ENCODE measurements at places on chromosomes 13 and 19.

GRCh38 chr13:74657765-74658164 is 523.6 kb upstream of the KLF12 start:
- no peak for DNase-seq

DNA sequence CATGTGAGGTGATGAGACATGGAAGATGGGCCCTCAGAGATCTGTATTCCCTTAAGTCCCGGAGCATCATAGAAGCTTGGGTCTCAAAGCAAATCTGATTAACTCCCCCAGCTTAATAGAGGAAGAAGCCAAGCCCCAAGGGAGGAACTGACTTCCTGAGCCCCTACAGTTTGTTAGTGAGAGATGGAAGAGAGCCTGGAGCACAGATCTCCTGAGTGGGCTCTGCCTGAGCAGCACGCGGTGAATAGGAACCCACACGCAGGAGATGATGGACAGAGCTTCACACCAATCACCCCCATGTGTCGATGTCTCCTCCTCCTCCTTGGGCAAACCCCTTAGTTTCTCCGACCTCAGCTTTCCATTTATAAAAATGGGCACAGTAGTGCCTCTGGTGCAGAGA is 50.1 kb upstream of the ATP12A start:
- no peak for DNase-seq

GRCh38 chr19:13652810-13653590 is 111.3 kb upstream of the MRI1 start:
- no peak for DNase-seq

DNA sequence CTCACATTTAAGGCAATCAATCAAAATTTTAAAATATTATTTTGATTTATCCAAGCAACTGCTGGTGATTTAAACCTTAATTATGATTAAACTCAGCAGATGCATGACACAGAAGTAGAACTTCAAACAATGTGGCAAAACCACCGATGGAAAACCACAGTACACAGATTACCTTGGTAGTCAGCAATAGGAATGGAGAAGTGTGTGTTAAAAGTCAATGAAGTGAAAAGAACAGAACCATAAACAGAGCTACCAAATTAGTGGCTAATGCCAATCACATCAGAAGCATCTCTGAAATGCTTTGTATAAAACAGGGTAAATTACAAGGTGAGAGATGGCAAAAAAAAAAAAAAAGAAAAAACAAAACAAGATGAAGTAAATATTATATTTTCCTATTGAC is 31.2 kb downstream of the KATNAL1 start:
- DNase-seq, result no peak

DNA sequence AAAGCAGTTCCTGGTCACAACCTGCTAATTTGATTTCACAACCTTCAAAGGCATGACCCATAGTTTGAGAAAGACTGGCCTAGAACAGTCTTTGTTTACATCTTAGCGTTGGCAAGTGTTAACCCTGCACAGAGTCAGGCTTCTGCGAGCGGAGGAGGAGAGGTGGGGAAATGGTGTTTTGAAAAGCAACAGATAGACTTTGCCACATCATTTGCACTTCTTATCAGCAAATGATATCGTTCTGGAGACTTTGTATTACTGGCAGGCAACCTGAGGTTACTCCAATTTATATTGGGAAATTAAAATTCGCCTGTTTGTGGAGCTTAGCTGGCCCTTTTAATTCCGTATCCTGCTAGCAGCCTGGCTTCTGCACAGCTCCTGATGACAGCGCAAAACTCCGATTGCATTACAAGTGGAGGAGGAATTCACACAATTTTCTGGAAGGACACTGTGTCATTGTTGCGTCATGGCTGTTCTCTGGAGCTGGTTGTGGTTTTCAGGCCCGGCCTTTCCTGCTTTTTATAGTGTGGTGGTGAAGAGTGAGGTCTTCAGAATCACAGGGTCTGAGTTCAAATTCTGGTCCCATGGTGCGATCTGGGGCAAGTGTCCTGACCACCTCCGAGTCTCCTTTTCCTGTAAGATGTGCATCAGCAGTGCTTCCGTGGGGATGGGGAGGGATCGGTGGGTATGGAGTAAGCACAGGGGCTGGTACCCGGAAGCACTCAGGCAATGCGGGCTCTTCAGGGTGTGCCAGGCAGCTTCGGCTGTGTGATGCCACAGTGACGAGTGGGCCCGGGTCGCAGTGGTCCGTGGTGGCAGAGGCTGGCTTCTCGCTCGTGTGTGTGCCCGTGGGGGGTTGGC is 49.1 kb upstream of the EHD2 start:
- no peak for DNase-seq

DNA sequence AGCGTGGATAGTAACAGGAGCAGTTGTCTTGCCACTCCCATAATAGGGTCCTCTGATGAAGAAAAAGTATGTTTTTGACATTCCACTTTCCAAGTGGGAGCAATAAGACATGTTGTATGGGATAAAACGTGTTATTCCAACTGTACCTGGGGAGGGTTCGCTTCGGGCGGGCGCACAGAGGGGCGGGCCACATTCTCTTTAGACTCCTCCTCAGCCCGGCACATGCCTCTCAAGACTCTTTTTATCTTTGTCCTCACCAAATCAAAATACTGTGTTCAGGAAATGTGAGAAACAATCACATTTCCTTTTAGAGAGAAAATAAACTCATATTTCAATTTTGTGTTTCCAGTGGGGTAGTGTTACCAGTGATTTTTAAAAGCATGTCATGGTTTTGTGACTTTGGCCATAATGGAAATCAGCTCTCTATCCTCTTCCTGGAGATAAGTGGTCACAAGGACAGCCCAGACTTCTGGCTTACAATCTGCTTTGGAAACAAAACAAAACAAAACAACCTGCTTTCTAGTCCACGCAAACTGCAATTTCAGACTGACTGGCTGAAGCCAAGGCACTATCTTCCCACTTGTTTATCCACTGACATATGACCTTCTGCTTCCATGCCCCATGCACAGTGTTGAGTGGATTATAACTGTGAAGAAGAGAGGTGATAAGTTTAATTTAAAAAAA is 276.1 kb downstream of the NALCN start:
- no peak for DNase-seq

- no peak for DNase-seq
Measured at GRCh38 chr13:76293751-76294150, 592.5 kb downstream of the KCTD12 start.

GRCh38 chr13:94679614-94680013 is 32.7 kb downstream of the SOX21 start:
- no peak for DNase-seq

DNA sequence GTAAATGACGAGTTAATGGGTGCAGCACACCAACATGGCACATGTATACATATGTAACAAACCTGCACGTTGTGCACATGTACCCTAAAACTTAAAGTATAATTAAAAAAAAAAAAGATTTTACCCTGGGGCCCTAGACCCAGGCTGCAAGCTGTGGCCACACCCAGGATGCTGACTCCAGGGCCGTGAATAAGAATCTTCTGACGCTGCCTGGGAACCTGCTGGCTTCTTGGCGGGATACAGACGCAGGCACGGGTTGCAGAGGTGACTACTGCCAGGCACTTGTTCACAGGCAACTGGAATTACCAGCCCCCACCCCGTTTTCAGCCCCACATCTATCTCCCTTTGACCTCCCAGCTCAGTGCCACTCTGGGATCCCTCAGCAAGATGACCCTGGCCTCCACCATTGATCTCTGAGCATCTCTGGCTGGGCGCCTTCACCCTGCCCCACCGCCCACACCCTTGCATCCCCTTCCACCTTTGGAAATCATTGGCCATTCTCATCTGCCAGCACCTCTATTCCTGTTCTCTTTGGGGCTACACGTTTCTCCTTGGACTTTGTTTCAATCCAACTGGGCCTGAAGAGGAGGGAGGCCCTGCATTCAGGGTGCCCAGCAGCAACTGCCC is 21.1 kb upstream of the CFAP97D2 start:
- peak; percentile 51 for DNase-seq

DNA sequence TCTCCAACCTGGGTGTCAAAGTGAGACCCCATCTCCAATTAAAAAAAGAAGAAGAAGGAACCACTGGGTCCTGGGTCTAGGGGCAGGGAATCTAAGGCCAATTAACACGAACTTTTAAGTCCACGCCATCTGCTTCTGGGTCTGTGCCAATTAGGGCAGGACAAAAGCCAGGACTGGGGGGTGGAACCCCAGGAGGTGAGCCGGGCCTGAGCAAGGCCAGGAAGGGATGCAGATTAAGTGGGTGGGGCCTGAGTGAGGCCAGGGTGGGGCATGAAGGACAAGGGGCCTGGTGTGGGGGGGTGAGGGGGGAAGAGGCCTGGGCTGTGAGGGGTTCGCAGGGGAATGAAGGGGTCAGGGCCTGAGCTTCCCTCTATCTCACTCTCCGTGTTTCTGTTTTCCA is 26.3 kb upstream of the ZNF83 start:
- DNase-seq, result no peak

DNA sequence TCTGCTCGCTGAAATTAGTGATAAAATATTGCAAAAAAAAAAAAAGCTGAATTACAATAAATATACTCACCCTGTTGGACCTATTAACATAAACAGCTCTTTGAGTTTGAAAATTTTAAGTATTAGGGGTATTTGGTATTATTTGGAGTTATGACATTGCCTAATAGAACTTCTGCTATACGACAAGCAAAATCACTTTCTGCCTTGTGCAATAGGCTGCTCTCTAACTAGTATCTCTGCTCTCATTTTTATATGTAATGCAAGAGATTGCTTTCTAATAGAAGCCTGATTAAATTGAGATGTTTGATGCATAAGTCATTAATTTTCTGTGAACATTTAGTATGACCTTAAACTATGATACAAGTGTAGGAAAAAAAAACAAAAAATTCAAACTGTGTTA is 5.3 kb downstream of the RGS9BP start:
- no peak for DNase-seq

GRCh38 chr19:995051-995827 is 5.0 kb upstream of the GRIN3B start:
- no peak for DNase-seq

DNA sequence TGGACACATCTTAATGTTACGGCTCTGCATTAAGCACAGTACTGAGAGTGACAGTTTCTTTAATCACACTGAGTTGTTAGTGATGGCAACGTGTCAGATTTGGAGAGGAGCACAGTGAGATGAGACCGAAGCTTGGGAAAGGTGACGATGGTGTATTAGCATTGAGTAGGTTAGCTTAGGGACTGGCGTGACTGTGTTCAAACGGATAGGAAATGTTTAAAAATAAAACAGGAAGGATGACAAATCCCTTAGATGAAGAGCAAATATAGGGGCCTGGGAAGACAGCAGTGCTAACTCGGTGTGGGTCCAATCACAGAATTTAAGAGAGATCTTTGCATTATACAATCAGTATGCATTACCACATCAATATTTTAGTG is 384.3 kb downstream of the HS6ST3 start:
- no peak for DNase-seq

- peak; percentile 12 for DNase-seq
Measured at GRCh38 chr13:29454931-29455481, 140.5 kb downstream of the SLC7A1 start.

GRCh38 chr19:1575323-1576241 is 7.5 kb upstream of the MEX3D start:
- no peak for DNase-seq

DNA sequence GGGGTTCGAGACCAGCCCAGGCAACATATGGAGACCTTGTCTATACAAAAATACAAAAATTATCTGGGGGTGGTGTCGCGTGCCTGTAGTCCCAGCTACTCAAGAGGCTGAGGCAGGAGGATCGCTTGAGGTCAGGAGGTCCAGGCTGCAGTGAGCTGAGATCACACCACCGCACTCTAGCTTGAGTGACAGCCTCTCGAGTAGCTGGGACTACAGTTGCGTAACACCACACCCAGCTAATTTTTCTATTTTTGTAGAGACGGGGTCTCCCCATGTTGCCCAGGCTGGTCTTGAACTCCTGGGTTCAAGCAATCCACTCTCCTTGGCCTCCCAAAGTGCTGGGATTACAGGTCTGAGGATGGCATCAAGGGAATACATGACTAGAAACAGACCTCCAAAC is 30.8 kb upstream of the MUC16 start:
- no peak for DNase-seq

DNA sequence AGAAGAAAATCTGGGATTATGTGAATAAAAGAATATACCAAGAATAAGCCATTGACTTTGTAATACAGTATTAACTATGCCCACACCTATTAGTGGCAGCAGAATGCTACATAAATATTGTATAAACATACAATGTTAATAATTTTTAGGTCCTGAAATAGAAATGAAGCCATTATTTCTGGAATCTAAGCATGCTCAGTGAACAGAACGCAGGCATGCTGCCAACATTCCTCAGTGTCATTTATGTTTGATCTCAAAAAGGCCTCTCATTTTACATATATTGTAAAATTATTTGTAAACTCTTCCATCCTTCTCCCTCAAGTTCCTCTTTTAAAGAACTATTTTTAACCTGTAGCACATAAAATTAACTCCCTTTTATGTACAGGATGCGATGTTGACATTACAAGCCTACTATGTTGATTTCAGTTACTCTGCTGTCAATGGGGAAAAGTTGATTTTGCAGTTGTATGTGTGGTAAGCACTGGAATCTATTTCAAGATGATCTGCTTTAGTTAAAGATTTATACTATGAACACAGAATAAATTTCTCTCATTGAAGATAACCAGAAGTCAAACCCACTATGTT is 118.8 kb downstream of the VWA8 start:
- no peak for DNase-seq

DNA sequence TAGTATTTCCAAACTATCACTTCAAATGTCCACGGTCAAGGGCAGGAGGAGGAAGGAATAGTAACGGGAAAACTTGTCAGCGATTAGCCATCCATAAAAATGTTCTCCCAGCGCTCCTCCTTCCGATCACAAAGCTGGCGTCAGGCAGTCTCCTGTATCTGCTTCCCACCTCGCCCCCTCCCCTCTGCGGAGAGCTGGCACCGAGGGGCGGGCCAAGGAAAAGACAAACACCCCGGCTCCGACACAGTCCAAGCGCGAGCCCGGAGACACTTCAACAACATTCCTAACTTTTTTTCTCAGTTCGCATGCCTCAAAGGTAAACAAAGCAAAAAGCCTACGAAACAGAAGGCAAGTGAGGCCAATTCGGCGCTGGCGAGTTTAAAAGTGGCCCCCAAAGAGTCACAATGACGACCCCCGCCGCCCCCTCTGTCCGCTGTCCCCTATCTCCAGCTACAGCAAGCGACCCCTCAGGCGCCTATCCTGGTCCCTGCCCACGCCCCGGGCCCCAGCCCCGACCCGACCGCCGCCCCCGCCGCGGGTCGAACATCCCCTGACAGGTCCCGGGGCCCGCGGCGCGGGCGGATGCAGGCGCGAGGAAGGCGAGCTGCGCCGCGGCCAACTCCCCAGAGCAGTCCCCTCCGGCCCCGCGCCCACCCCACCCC is 736 bp downstream of the SMAD9 start:
- DNase-seq, result peak; percentile 13

GRCh38 chr19:50362030-50362412 is 3.4 kb downstream of the NAPSA start:
- DNase-seq, result peak; percentile 51

Data from activated CD4-positive, alpha-beta memory T cell treated with anti-CD3 and anti-CD28 coated beads for 36 hours (primary cell).